Hair follicular keratinocyte (primary cell): ENCODE measurements at places on chromosomes 7 and 10. TPM values are rescaled to one million over a fixed set of nuclear protein-coding genes. Genes with fewer than 3 reads are reported as not detected.

The ADAM22 gene
- not detected in 2 replicates for total RNA-seq

The EPC1 gene
- total RNA-seq, result 6.7 and 9.7 TPM in 2 replicates

The AKR1C4 gene
- not detected in 2 replicates for total RNA-seq

The RNF32 gene
- total RNA-seq, result 0.30 and 0.94 TPM in 2 replicates

The RAPGEF5 gene
- total RNA-seq, result 5.8 and 7.6 TPM in 2 replicates

The ETV1 gene
- 3.8 and 15.3 TPM in 2 replicates for total RNA-seq

The ZNF25 gene
- total RNA-seq, result 3.2 and 4.9 TPM in 2 replicates
